ENCODE measurements at places on chromosomes 12 and 14.

GRCh38 chr14:44446965-44447364, 60.1 kb downstream of the FSCB start:
- no peak for DNase-seq

- DNase-seq = peak; percentile 28
Observed at GRCh38 chr14:31935391-31935790, 141.7 kb upstream of the ARHGAP5 start.

- DNase-seq = no peak
Observed at GRCh38 chr12:88142610-88142991, 494 bp downstream of the TMTC3 start.

GRCh38 chr14:76669770-76670169, 91.5 kb upstream of the VASH1 start:
- DNase-seq = no peak

DNA sequence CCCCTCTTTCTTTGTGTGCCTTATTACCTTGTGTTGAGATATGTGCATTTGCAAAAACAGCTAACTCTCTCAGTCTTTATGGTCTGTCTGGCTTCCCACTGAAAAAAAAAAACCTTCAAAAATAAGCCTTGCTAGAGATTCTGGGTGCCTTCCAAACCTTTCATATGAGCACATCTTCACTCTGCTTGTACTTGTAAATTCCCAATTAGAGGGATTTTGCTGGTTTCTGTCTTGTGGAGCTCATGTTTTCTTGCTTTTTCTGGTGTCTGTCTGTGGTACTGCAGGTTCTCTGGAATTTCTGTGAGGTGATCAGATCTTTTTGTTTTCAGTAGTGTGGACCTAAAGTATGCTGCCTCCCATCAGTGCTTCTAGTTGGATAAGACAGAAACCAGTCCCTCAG, 100.1 kb downstream of the PIK3C2G start:
- DNase-seq = peak; percentile 16
